ENCODE measurements at places on chromosomes 12 and 14.

- no peak for DNase-seq
Measured at GRCh38 chr14:50791201-50791600, 39.8 kb downstream of the NIN start.

DNA sequence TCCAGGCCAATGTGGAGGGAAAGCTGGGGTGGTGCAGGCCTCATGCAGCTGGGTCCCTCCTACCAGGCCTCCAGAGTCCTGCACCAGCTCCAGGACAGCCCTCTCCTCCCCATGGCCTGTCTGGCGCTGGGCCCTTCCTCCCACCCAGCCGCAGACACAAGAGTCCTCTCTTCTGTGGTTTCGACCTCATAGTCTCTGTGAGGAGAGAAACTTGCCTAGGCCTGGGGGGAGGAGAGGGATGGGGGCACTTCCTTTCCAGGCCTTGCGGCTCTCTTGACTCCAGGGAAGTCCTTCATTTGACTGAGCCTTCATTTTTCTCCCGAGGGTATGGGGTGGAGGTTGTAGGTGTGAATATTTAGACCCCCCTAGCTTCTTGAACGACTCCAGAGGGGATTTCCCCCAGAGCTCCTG, 2.3 kb downstream of the MMP14 start:
- DNase-seq = no peak

DNA sequence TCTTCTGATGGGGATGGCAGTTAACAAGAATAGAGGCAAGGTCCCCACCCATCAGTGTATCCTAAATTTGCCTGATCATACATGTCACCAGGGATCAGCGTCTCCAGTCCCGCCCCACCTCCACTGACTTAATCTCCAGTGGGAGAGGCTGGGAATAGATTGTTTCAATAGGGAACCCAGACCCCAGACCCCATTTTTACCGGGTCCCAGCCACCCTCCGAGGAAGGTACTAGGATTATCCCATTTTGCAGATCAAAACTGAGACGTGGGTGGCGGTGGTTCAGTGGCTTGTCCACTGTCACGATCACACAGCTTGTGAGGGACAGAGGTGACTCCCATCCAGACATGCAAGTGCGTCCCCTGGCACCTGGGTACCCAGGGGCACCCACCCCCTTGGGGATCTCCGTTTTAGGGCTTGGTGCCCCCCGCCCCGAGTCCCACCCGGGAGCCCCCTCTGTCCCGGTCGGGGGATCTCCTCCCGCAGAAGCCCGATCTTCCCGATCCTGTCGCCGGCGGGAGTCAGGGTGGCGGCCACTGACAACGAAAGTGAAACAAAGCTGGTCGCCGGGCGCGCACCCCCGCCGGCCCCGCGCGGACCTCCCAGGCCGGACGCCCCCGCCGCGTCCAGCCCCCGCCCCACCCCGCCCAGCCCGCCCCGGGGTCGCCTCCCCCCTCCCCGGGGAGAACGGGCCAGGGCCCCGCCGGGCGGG, 523 bp downstream of the WSB2 start:
- no peak for DNase-seq

DNA sequence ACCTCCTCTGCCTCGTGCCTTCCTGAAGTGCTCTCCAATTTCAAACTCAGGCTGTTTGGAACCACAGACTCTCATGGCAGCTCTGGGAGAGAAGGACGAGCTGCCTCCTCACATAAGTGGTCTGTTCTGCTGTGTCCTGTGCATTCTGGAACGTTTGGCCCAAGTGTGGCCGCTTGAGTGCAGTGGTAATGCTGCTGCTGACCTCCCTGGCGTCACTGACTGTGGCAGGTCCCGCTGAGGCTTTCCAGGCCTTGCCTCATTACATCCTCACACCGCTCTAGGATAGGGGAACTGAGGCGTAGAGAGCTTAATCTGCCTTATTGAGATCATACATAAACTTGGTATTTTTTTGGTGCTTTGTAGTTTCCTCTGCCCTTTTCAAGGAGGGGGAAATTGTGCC, 14.2 kb downstream of the CCDC92 start:
- DNase-seq = no peak

- no peak for DNase-seq
Measured at GRCh38 chr14:103806805-103807204, 40.6 kb downstream of the PPP1R13B start.

- no peak for DNase-seq
Measured at GRCh38 chr14:69943084-69943780, 64.0 kb downstream of the SMOC1 start.

DNA sequence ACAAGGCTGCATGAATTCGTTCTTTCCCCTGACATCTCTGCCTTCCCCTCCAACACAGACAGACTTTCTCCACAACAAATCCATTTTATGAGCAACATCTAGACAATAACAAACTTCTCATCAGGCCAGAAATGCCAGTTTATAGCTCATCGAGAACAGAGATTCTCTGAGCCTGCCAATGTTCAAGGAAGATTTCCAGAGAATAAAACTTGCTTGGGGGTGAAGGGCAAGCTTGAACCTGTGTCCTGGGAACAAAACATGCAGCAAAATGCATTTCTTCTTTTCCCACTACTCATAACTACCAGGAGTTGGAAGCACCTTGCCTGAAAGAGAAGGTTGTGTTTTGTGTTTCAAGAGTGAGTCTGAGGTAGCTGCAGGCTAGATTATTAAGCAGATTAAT, 6.8 kb downstream of the MAP1LC3B2 start:
- DNase-seq = no peak

- DNase-seq = no peak
Measured at GRCh38 chr12:84689638-84690037, 223.0 kb downstream of the SLC6A15 start.

DNA sequence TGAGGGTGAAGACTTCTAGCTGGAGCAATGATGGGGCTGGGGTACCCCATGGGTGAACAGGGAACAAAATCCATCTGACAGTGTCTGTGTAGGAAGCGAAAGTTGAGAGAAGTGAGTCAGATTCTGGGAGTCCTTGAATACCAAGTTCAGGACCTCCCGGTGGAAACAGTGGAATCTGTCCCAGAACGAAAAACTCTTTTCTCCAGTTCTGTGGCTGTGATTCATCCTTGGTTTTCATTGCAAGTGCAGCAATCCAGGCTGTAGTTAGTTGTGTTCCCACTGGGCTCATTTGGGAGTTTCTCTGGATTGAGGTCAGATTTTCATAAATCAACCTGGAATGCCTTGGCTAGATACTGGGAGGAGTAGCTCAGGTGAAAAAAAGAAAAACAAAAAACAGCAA, 120.7 kb downstream of the C12orf75 start:
- no peak for DNase-seq

Data from stimulated activated CD4-positive, alpha-beta T cell treated with anti-CD3 and anti-CD28 coated beads, Interleukin-1b, Interleukin-23, amount 100 ng/mL, for 4 hours (primary cell).